Neural crest cell (in vitro differentiated cells): ENCODE measurements at places on chromosomes 12 and 14. TPM values are rescaled to one million over a fixed set of nuclear protein-coding genes. Genes with fewer than 3 reads are reported as not detected.

The ZBTB42 gene
- total RNA-seq: 2.2 and 2.7 TPM in 2 replicates

The PLA2G1B gene
- total RNA-seq: not detected in 2 replicates

The FOXA1 gene
- not detected in 2 replicates for total RNA-seq

DNA sequence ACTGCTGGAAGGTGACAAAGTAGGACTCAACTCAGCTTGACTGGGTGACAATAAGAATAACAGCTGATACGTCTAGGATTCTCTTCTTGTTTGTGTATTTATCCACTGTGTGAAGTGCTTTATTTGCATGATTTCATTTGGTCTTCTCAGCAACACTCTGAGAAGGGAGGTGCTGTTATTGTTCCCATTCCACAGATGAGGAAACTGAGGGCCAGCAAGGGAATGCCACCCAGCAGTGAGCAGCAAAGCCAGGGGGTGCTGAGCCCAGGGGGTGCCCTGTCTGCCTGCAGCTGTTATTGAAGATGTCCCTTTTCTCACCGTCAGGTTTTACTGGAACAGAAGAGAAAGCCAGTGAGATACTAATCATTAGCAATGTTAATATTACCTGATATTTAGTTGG lies 62.8 kb downstream of the RNFT2 start:
- no peak for DNase-seq
- H3K27me3 ChIP-seq: no peaks in the 10 kb centered on the region
- H3K27ac ChIP-seq: no peak overlapping the region
- no peak overlapping the region for H3K4me3 ChIP-seq
- no peaks in the 10 kb centered on the region for H3K4me1 ChIP-seq

- H3K4me3 ChIP-seq: no peak overlapping the region
- peaks cover 15% of the 10 kb centered on the region for H3K27me3 ChIP-seq
- no peak overlapping the region for H3K27ac ChIP-seq
These were observed 3.3 kb upstream of the KRT86 start for GRCh38 chr12:52271158-52271557.

- no peak overlapping the region for H3K27ac ChIP-seq
- no peaks in the 10 kb centered on the region for H3K27me3 ChIP-seq
- peaks cover 6% of the 10 kb centered on the region for H3K4me1 ChIP-seq
- H3K4me3 ChIP-seq: no peak overlapping the region
- H3K36me3 ChIP-seq: no peaks in the 10 kb centered on the region
- DNase-seq: no peak
These were observed 38.1 kb upstream of the NPAS3 start for GRCh38 chr14:32900547-32900946.

GRCh38 chr12:52391618-52392002 lies 6.2 kb upstream of the KRT84 start:
- peaks cover 11% of the 10 kb centered on the region for H3K27me3 ChIP-seq
- DNase-seq: no peak
- no peaks in the 10 kb centered on the region for H3K36me3 ChIP-seq
- no peaks in the 10 kb centered on the region for H3K4me1 ChIP-seq

GRCh38 chr12:112116232-112117060 lies 7.9 kb upstream of the NAA25 start:
- no peaks in the 10 kb centered on the region for H3K27me3 ChIP-seq
- DNase-seq: peak; percentile 59
- H3K27ac ChIP-seq: peak overlapping the region; percentile 91
- no peaks in the 10 kb centered on the region for H3K36me3 ChIP-seq
- H3K4me1 ChIP-seq: peaks cover 16% of the 10 kb centered on the region
- peak overlapping the region; percentile 86 for H3K4me3 ChIP-seq

DNA sequence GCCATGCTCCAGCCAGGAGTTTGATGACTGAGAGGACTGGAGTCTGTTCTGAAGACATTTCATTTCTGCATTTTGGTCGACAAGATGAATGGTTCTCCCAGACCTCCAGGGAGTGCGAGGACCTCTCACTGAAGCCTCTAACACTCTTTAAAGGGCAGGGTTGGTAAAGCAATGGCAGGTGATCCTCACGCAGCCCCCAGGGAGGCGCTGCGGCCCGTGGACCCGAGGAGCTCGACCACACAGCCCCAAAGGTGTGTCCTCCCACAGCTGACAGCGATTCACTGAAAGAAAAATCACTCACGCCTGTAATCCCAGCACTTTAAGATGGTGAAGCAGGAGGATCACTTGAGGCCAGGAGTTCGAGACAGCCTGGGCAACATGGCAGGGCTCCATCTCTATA lies 183.8 kb upstream of the SFSWAP start:
- DNase-seq: no peak
- no peaks in the 10 kb centered on the region for H3K36me3 ChIP-seq
- no peak overlapping the region for H3K4me3 ChIP-seq
- H3K27me3 ChIP-seq: no peaks in the 10 kb centered on the region
- peak overlapping the region; percentile 43 for H3K27ac ChIP-seq
